Activated naive CD4-positive, alpha-beta T cell treated with Interleukin-2 at 50 U/mL for 16 hours (primary cell): ENCODE measurements at places on chromosomes 3 and 15.

DNA sequence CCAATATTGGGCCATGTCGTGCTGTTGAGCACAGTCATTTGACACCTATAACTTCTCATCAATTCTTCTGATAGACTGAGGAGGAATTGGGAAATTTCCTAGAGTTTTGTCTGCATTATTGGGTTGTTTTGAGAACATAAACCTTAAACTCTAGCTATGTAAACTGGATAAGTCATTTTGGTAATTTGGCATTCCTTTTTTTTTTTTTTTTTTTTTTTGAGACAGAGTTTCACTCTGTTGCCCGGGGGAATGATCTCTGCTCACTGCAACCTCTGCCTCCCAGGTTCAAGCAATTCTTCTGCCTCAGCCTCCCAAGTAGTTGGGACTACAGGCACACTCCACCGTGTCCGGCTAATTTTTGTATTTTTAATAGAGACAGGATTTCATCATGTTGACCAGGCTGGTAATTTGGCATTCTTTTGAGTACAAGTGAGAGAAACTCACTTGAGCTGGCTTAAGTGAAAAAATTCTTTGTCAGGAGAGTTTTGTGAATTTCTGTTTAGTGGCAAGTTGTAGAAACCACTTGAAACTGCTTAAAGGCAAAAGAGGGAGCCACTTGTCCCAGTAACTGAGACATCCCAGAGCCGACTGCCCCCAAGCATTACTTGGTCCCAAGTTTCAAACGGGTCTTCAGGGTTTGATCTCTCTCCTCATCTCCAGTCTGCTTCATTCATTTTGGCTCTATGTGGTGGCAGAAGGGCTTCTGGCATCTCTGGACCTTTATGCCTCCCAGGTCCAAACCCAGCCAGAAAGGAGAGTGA, 34.9 kb downstream of the FLNB start:
- no peak for DNase-seq

- no peak for DNase-seq
These were observed 45.0 kb downstream of the LSM3 start for GRCh38 chr3:14223595-14223994.

DNA sequence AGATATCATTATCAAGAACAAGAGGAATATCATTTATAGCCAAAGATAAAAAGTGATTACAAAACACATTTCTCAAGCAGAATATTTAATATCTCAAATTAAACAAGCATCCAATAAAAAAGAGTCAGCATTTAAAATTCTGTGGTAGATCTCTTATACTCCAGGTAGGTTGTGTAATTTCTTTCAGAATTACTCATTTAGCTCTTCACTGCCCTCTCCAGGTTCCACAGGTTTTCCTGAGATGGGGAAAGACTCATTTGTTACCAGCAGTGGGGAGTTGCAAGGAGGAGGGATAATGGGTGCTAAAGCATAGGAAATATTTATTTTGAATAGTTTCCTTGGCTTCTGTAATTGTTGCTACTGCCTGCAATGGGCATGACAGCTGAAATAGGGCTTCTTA, 83.1 kb upstream of the RASGRP1 start:
- no peak for DNase-seq

DNA sequence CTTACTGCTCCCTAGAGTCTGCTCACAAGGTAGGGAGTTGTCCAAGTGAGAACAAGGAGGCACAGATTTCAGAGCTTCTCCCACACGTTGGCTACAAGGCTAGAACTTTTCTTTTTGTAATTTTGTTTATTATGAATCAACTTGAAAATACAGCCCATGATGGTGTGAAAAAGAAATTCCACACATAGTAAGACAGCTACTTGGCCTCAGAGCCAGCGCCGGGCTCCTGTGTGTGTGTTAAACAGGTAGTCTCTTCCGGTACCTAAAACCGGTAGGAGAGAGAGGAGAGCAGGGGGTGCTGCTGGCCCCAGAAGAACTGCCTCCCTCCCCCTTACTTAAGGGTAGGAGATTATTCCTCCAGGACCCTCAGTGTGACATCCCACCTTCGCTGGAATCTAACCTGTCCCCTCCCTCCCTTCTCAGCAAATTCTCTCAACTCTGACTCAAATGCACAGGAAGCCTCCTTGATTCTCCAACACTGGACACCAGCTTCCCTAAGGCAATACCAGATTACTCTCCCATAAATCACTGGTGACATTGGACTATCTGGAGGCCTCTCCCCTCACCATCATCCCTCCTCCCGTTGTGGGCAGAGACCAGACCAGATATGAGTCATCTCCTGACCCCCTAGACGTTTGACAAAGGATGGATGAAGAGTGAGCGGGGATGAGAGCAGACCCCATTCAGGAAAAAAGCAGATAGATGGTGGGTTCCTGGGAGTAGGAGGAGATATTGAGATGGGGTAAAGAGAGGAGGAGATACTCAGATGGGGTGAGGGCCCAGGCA, 4.5 kb upstream of the IP6K1 start:
- DNase-seq, result no peak

DNA sequence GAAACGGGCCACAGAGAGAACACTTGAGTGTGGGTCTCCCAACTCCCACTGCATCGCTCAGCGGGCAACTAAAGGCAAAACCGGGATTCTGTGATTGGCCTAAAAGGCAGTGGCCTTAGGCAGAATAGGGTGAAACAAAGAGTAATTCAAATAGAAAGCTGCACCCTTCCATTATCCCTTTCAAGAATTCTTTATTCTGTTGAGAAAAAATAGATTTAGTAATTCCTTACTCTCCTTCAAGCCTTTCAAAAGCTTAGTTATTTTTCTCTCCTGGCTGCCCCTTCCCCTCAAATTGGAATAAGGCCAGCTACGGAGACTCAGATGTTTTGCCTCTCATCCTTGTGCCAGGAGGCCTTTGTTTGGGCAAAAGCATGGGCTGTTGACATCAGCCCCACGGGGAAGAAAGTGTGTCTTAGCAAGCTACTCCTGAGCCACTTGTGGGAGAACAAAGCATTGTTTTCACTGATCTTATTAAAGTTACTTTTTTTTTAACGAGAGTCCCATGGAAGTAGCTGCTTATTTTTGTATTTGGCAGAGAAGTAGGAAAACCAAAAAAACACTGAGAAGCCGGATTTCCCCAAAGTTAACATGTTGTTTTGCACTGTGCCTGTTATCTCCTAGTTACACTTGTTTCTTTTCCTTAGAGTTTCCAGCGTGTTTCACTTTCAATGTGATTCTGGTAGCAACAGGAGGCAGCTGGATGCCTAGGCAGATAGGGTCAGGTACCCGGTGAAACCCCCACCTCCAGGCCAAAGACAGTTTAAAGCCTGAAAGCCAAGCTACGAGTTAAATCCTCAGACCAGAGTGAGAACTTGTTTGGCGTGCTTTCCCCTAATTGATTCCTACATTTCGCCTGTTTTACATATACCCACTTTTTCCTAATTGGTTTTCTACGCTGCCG, 2.2 kb downstream of the ST6GAL1 start:
- peak; percentile 30 for DNase-seq

DNA sequence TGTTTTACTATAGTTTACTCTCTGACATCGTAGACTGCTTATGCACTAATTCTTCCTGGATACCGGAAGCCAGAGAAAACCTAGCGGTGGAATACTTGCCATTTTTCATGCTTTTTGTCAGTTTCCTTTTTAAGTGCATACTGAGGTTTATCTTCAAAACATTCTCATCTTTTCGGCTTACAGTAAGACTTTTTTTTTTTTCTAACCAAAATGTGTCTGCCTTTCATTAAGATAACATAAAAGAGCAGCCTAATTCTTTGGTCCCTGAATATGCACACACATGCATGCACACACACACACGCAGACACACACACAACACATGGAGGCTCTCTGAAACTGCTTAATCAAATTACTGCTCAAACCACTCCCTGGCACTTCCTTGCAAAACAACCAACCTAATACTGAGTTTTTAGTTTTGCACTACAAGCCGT, 1.3 kb downstream of the ZNF445 start:
- DNase-seq, result no peak

GRCh38 chr15:74383695-74384565, 16.5 kb upstream of the CYP11A1 start:
- DNase-seq, result peak; percentile 62

- no peak for DNase-seq
These were observed 36.5 kb downstream of the RPLP1 start for GRCh38 chr15:69489073-69489571.

DNA sequence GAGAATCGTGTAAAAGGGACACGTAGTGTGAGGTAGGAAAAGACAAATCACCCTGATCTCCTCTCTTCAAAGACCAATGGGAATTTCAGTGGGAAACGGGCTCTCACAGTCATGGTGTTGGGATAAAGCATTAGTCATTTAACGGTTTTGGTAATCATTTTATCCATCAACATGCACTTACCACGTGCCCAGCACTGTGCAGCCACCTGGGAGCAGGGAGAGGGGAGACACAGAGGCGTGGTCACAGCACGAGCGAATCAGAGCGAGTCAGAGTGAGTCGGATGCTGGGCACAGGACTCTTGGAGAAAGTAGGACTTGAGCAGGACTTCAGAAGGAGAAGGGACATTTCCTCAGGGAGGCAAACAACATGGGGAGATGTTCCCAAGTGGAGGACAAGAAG, 130.8 kb downstream of the MINAR1 start:
- DNase-seq, result no peak

DNA sequence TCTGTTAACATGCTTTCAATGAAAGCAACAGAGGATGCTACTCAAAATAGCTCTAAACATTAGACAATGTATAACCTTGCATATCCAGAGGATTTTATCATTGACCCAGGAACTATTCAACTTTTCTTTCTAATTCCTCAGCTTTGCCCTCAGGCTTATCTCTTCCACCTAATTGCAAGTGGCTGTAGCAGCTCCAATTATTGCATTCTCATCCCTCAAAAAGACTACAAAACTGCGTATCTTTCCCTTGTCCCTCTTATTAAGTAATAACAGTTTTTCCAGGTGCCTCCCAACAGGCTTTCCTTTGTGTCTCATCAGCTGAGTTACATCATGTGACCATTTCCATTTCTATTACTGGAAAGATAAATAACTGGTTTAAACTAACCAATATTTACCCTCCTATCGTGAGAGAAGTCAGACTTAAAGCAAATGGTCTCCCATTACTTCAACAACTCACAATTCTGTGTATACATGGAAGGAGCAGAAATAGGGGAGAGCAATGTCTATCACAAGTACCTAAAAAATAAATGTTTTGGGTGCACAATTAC, 78.0 kb upstream of the MBNL1 start:
- no peak for DNase-seq

DNA sequence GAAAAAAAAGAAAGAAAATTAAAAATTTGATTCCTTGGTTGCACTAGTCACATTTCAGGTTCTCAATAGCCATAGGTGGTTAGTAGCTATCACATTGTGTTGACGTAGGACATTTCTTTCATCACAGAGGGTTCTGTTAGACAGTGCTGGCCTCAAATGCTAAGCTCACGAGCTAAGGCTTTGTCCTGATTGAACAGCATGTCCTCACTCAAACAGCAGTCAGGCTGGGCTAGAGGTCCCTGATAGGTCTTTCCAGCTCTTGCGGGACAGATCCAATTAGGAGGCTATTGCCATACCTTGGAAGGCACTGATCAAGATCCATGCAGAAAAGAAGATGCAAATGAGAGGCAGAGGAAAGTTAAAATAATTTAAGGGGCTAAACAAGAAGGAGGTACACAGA, 85.9 kb upstream of the HACD2 start:
- DNase-seq, result no peak

DNA sequence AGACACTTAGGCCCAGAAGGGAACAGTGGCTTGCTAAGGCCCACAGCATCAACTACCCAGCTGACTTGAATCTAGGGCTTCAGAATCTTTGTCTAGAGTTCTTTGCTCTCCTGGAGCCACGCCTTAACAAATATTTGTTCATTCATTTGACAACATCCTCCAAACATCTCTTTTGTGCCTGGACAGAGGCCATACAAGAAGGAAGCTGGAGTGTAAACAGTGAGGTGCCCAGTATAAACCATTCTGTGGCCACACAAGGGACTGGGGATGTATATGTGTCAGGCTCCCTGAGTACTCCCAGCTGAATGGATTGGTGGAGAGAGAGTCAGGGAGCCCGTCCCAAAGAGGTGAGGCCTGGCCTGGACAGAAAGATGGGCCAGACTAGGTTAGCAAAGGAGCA, 3.4 kb downstream of the CIB2 start:
- no peak for DNase-seq

GRCh38 chr3:72272356-72272755, 487.4 kb upstream of the PROK2 start:
- DNase-seq, result no peak

GRCh38 chr3:111143-112069, 85.2 kb upstream of the CHL1 start:
- DNase-seq, result no peak

DNA sequence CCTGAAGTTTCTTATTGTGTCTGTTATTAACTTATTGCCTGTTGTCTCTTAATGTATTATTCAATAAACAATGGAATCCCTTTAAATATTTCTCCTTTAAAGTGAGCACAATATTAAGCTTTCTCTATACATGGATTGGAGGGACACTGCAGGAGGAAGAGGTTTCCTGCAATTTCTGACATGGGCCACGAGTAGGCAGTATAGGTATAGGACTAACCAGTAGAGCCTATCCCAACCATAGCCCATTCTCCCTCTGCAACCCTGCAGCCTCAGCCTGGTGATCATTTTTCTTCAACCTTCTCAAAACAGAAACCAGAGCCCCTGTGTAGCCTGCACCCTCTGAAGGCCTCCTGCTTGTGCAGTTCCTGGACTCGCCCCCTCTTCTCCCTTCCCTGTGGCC, 124.8 kb downstream of the NEK10 start:
- no peak for DNase-seq

- no peak for DNase-seq
These were observed 119.8 kb downstream of the EPHA3 start for GRCh38 chr3:89227218-89227617.

GRCh38 chr3:164458986-164459385, 619.3 kb downstream of the SI start:
- DNase-seq, result no peak

- DNase-seq, result no peak
These were observed 79.9 kb downstream of the VGLL4 start for GRCh38 chr3:11563865-11564185.

DNA sequence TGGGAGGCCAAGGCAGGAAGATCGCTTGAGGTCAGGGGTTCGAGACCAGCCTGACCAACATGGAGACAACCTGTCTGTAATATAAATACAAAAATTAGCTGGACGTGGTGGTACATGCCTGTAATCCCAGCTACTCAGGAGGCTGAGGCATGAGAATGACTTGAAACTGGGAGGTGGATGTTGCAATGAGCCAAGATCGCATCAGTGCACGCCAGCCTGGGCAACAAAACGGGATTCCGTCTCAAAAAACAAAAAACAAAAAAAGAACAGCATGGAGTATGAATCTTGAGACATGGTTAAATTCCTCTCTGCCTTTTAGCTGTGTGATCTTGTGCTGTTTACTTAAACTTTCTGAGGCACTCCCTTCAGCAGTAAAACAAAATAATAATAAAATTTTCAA, 244.9 kb downstream of the FGF12 start:
- DNase-seq, result no peak

- no peak for DNase-seq
These were observed 21.0 kb downstream of the THSD4 start for GRCh38 chr15:71136159-71136783.

GRCh38 chr3:41241161-41241560, 41.9 kb downstream of the CTNNB1 start:
- no peak for DNase-seq
